ENCODE measurements at places on chromosomes 1 and 21.

DNA sequence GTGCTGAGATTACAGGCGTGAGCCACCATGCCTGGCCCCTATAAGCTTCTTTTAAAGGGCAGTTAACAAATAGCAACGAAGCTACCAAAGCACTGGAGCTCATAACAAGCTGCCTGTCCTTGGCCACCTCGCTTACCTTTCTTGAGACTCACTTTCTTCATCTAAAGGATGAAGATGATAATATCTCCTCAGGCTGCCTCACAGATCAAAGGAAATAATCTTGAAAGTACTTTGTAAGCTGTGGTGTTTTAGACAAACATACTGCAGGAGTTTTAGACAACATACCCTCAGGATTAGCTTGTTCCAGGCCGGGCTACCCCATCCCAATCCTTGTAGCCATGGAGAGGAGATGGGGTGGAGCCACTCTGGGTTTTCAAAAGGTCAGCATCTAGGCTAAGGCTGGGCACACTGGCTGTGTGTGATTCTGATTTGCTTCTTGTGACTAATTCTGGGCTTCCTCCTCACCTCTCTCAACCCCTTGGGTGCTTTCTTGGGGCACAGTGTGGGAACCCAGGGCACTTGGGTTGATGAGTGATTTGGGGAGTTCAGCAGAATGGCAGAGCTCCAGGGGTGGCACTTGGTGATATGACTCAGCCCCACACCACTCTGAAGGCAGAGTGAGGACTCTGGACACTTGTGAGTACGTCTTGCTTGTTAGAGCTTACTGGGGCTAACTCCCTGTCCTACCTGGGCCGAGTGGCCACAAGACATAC lies 5.2 kb downstream of the GPR25 start:
- DNase-seq, result no peak

DNA sequence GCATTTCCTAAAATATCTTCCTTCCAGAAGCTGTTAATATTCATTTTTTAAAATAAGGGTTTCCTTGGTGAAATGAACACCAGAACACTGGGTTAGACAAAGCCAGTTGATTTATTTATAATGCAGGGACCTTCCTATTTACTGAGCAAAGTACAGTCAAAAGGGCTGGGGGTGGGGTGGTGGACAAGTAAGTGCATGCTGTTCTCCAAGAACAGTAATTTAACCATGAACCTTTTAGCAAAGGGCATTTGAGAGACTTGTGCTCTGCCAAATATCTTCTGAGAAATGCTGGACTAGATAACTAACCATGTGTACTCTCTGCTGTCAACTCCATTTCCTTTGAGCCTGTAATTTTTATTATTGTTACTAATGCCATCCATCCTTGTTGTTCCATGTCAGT lies 100.2 kb downstream of the OMA1 start:
- DNase-seq, result peak; percentile 78

DNA sequence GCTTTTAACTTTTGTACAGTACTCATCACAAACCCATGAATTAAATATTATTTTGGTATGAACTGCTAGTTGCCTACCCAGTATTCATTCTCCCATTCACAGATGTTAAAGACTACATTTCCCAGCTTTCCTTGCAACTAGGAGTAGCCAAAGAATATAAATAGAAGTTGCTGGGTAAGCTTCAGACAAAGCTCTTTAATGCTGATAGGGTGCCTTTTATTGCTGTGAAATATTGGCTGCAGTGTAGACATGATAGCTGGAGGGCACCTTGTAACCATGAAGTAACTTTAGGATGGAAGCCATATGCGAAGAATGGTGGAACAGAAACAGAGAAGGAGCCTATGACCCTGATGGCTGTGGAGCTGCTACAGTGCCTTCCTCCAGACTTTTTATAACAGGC lies 16.7 kb downstream of the JUN start:
- DNase-seq, result no peak

DNA sequence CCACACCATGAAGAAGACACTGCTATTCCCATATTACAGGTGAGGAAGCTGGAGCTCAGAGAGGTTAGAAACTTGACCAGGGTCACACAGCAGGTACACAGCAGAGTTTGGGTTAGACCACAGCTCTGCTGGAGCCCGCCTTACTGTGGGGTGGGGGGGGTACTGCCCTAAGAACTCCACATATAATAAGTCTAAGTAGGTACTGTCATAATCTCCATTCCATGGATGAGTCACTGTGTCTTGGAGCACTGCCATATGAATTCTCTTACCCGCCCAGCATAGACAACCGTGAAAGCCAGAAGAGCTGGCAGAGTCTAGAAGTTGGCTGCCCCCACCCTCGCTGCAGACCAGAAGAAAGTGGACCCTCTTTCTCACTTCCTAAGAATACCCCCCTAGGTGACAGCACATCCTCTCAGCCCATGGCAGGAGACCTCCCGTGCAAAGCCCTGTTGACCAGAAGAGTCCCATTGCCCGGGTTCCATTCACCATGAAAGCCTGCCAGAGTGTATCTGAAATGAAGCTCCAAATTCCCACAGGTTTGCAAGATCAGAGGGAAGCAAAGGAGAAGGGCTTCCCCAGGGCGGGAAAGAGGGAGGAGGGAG lies 5.2 kb upstream of the PLA2G2D start:
- DNase-seq, result no peak

GRCh38 chr1:214506972-214507431 lies 44.4 kb downstream of the PTPN14 start:
- DNase-seq, result no peak

- no peak for DNase-seq
Observed at GRCh38 chr1:209863766-209864485, 36.2 kb downstream of the UTP25 start.

- DNase-seq, result no peak
Observed at GRCh38 chr1:21152423-21153100, 24.1 kb downstream of the EIF4G3 start.

GRCh38 chr1:53951697-53952096 lies 5.5 kb downstream of the LRRC42 start:
- DNase-seq, result no peak

DNA sequence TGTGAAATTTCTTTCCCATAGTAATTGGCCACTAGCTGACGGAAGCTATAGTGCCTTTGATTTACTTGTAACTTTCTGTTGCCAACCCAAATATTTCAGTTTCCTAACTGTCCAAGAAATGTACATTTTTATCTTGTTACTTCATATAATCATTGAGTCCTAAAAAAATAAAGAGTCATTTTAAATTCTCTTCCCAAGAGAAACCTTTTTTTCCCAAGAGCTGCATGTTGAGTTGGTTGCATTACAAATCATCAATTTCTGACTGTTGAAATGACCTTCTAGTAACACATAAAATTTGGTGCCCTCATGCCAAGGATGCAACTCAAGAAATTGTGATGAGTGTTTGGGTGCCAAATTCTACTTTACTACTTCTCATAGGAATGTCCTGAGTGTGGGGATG lies 61.0 kb downstream of the HMCN1 start:
- DNase-seq, result no peak

DNA sequence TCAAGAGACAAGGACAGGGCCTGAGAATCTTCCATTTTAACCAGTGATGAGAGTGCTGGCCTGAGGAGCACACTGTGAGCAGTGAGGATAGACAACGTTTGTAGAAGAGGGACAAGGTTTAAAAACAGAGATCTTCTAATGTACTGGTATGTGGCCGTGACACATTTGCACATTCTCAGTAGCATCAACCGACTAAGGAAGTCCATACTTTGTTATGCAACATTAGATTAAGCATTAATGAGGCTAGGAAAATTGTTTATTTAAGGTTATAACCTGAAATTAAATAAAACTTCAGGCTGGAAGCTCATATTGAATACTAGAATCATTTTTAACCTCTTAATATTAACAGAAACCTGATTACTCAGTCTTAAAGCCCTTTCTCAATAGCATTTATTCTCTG lies 99.0 kb downstream of the SLC45A1 start:
- no peak for DNase-seq

DNA sequence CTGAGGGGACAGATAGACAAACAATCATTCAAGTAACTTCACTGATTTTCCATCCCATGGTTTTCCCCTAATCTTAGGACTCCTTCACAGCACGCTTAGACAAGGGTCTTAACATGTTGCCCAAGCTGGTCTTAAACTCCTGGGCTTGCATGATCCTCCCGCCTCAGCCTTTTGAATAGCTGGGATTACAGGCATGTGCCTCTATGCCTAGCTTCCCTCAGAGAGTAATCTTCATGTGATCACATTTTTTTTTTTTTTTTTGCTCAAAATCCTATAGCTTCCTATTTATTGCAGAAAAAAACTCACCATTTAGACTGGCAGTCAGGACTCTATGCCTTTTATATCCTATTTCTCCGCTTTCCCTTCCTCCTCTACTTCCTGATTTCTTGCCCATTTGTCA lies 90.4 kb upstream of the DPH5 start:
- DNase-seq, result no peak

DNA sequence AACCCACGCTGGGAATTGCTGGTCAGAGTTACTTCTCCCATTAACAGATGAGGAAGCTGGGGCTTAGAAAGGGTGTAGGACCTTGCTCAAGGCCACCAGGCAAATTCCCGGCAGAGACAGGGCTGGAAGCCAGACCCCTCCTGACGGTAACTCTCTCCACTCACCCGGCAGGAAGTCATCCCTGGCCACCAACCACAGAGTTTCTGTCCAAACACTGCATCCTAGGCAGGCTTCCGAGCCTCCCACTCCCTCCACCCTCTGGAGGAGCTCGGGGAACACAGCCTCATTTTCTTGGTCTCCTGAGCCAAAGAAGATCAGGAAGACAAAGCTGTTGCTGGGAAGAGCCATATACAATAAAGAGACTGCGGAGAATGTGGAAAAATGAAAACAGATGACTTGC lies 25.0 kb upstream of the ZNF436 start:
- DNase-seq, result peak; percentile 59

Measured in left lobe of liver (tissue), 2 donors.